Amygdala (tissue), 56 donors: ENCODE measurements at places on chromosomes 3 and 15.

DNA sequence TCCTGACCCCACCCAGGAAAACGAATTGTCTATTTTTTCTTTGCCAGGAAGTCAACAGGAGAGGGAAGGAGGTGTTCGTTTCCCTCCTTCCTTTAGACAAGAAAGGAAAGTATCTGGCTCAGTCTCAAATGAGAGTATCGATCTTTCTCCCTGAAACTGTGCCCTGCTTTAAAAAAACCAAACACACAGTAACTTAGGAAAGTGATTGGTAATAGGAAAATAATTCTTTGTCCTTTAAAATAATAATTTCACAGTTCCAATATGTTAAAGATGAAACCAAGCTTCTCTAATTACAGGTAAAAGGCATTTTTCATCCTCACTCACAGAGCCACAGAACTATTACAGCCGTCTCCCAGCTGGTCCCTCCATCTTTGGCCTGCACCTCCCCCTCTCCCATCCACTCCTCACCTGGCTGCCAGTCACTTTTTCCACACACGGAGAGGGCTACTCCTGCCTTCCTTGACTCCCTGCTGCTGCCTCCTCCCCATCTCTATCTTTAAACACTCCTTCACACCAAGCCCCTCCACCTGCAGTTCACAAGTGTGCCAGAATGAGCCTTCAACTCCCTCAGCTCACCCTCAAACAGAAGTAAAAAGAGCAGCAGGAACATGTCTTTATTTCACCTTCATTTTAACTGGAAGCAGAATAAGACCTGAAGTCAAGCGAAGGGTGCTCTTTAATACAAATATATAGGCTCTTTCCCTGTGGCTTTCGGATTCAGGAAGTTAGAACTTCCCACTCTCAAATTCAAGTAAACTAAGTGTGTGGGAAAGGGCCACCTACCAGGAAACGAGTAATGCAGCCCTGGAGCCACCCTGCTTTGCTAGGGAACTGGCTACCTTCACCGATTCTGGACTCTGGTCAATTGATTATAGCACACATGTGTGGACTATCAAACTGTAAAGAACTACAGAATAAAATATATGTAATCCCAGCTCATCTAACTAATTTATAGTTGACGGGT, 116.4 kb downstream of the SENP2 start:
- no peak for DNase-seq

DNA sequence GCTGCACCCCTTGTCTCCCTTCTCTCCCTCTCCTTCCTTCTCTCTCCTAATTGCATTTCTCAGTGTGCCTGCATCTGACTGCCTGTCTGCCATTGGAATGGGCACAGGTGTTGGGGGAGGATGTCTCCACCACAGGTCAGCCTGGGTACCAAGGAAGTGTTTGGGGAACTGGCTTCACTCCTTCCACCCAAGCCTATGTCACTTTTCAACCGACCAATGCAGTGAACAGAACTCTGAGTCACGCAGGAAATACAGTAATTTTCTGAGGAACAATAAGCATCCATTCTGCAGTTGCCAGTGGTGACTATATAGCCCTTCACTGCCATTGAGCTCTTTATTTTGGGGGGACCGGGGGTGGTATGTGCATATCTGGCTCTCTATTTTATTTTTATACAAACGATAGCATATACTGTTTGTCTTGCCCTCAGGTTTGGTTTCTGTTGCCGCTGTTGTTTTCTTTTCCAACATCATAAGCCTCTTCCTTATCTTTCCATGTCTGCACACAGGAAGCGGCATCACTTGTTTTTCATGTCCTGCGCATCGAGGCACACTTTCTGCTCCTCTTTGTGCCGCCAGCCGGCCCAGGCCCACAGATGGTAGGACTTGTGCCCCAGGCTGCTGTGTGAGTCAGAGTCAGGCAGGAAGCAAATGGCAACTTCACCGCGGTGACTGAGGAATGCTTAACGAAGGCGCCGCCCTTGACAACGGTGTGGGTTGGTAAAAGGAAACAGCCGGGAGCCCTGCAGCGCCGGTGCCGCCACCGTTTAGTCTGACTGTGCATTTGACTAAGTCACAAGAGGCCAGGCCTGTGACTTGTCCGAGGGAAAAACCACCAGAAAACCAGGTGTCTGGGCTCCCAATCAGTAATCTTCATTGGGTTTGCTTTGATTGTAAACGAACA, 21.1 kb upstream of the CDCP1 start:
- no peak for DNase-seq

DNA sequence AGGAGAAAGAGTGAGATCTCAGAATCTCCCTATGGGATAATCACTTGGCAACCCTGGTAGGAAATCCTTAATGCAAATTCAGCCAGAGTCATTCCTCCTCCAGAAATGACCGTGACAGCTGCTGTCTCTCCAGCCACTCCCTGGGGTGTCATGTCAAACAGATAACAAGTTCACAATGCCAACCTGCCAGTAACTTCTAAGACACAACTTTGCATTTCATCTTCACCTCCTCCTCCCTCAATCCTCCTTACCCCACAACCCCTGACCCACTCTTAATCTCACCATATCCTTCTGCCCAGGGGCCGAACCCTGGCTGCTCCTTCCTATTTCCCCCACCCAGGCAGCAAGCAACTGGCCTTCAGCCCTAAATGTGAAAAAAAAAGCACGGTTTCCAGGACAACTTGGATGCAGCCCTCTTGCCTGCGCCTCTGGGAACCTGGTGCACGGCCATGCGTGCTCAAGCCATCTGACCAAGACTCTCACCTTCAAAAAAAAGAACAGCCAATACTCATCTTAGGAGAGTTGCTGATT, 166.0 kb downstream of the NTRK3 start:
- no peak for DNase-seq

GRCh38 chr3:146968204-146968651, 363.1 kb upstream of the PLSCR5 start:
- no peak for DNase-seq
